ENCODE measurements at places on chromosomes 6 and 20.

DNA sequence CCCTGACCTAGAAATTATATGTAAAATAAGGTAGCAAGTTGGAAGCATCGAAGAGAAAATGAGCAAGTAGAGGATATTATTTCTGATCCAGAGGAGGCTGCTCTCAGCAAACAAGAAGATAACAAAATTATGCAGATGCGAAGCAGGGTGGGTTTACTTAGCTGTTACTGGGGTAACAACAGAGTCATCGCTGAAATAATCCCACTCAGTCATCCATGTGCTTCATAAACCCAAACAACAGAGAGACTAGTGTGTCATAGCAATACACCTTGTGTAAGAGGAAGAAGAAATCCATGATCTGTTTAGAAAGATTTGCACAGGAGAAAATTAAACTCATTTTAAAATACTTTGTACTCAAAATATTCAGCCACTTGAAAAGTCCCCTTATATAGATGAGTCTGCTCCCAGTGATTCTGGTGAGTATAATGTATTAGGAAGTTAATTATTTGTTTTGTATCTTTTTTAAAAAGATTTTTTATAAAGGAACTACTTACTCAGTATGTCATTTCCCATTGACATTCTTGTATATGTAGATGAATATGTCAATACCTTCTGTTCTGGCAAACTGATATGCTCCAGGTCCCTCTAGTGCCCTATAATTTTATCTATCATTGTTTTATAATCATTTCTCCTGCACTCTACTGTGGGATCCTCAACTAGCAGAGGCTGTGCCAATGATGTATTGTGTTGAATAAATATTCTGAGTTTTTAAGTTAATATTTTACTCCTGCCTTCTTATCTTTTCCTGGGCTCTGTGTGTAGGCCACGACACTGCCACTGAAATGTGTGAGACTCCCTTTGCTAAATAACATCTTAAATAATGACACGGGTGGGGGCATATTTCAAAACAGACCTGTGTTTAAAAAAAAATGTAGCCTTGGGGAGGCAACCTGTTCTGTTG, 8.6 kb upstream of the HIVEP2 start:
- no peak for DNase-seq

GRCh38 chr20:19598117-19598850, 159.8 kb upstream of the RIN2 start:
- DNase-seq, result no peak

DNA sequence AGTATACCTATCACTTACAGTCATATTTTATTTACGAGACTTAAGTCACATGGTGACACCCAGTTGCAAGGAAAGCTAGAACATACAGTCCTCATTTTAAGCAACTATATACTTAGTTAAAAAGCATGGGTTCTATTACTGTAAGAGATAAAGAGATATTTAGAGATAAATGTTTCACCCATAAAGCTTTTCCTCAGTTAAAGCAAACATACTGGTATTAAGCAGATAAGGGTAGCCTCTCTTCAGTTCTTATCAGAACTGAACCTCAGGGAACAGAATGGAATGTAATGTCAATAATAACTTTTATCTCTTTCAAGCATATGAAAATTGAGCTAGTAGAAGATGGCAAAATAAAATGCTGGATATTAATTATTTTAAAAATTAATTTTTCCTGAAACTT, 9.9 kb upstream of the ASCC3 start:
- no peak for DNase-seq

DNA sequence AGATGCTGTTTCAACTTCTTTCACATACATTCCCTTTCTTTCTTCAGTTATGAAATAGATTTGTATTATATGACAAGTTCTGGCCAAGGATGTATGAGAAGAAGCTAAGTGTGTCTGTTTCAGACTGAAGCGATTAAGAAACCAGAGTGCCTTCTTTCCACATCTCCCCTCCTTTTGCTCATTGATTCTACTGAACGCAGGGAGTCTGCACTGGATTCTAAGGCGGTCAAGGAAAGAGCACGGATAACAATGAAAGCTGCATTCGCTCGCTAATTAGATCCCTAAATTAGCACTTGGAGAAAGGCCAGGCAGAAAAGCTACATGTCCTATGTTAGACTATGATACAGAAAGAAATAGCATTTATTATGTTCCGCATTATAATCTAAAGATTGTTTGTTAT, 267.7 kb downstream of the HAO1 start:
- DNase-seq, result no peak

- DNase-seq, result no peak
Measured at GRCh38 chr20:32487381-32487780, 97.8 kb downstream of the NOL4L start.

Data from NAMALWA (cell line).